Omental fat pad (tissue), 4 donors: ENCODE measurements at places on chromosomes 3 and 15.

GRCh38 chr3:94162700-94163099 is 99.8 kb downstream of the NSUN3 start:
- no peak for DNase-seq

- DNase-seq: no peak
Observed at GRCh38 chr3:23094890-23095462, 108.2 kb upstream of the UBE2E2 start.

GRCh38 chr15:85407421-85408269 is 27.2 kb downstream of the AKAP13 start:
- DNase-seq: no peak

GRCh38 chr3:54481606-54482365 is 359.4 kb downstream of the CACNA2D3 start:
- no peak for DNase-seq

DNA sequence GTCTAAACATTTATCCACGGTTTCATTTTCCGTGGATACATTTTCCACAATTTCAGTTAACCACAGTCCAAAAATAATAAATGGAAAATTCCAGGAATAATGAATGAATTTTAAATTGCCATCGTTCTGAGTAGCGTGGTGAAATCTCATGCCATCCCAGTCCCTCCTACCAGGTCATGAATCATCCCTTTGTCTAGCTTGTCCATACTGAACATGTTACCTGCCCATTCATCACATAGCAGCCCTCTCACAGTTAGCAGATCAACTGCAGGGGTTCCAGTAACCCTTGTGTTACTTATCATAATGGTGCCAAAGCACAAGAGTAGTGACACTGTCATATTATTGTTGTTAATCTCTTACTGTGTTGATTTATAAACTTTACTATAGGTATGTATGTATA is 124.5 kb downstream of the GSK3B start:
- no peak for DNase-seq
